Activated T-helper 2 cell treated with anti-CD3 and anti-CD28 coated beads, Interferon-gamma antibody, Interleukin-2, Interleukin-4, amounts not matched to agents 10 μg/mL and 5 μg/mL and 100 μg/mL, durations not matched to agents 14 hours and 24 hours and 36 hours (primary cell): ENCODE measurements at places on chromosomes 4 and X. TPM values are rescaled to one million over a fixed set of nuclear protein-coding genes. Genes with fewer than 3 reads are reported as not detected.

DNA sequence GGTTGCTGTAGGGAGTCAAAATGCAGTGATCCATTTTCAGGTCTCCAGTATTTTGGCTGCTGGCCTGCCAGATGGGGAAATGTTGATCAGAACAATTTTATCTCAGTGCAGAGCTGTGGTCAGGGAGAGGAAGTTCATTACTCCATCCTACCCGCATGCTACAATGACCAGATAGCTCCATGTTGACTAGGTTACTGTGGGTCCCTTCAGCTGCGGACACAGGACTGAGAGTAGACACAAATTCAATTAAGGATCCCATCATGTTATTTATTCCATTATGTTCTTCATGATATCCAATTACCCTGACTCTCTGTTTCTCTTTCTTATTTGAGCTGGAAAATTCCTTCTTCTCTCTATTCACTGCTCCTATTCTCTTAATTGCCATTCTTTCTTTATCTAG, 16.3 kb downstream of the SYNPO2 start:
- DNase-seq = no peak

The ALB gene
- not detected in 2 replicates for total RNA-seq

DNA sequence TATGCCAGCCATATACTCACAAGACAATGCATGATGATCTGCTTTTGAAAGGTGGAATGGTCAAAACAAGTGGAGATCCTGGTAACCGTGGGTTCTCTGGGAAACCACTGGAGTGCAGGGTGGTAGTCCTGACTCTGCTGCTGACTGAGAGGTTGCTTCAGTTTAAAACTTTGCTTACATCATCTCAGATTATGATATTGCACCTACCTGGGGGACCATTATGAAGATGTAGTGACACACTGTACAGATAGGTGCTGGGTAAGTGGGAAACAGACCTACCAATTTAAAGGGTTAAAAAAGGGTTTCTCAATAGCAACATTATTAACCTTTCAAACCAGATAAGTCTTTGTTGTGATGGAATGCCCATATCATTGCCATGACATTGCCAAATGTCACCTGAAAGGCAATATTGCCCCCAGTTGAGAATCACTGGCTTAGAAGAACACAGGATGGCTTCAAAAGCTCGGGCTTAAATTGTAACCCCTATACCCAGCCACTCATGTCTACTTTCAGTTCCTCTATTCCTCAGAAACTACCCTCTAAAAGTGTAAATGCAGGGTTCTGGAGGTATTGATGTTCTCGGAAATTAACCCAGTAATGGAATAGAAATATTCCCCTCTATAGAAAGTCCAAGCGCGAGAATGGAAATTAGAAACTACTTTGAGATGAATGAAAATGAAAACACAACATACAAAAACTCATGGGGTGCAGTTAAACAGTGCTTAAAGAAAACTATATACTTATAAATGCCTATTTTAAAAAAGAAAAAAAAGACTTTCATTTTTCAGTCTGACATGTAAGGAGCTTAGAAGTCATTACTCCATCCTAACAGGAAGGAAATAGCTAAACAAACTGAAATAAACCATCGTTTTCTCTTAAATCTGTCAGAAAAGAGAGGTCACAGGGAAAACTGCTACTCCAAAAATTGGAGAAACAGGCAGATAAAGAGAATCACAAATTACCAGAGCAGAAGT, 65.8 kb downstream of the ARHGEF6 start:
- DNase-seq = no peak

DNA sequence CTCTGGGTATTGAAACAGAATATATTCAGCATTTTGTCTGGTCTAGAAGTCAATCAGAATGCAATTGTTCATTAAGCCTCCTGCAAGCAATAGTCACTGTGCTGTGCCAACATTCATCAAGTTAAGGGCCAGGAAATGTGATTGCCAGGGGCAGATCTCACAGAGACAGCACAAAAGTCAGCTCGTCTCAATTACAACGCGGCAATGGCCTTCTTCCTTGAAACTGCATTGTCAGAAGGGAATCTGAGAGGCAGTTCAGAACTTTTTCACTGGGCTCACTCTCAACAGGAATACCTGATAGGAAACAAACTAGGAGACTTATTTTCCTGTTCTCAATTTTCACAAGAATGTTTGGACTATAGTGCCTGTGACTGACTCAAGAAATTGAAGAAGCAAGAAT, 131.1 kb upstream of the NR3C2 start:
- DNase-seq = no peak

GRCh38 chr4:38866973-38867477, 581 bp upstream of the FAM114A1 start:
- DNase-seq = no peak

GRCh38 chrX:31423609-31424189, 351.9 kb upstream of the FTHL17 start:
- DNase-seq = no peak

- DNase-seq = no peak
These were observed 2062.0 kb downstream of the ARAP2 start for GRCh38 chr4:34182306-34182705.

DNA sequence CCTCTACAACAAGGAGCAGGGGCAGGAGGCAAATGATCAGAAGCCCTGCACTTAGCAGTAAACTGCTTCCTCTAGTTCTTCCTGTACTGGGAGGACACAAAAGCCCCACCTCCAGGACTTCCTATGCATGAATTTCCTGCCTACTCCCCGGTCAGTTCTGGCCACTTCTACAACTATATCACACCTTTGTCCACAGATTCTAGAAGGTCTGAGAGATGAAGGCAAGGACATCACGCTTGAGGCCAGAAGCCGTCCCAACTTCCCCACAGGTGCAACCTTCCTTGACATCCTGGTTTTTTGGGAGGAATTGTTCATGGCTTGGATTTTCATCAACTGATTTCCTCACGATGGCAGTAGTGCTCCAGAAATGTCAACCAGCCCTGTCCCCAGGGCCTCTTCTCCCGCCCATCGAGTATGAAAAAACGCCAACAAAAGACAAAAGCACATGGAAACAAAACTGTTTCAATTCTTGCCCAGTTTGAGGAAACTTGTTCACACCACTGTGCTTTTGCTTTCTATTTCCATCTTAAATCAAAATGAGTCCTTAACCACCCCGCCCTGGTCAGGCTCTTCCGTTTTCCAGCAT, 206.5 kb upstream of the STK26 start:
- DNase-seq = peak; percentile 45

GRCh38 chrX:21528076-21528475, 130.1 kb downstream of the KLHL34 start:
- DNase-seq = no peak

The MAD2L1 gene
- 68.7 and 70.8 TPM in 2 replicates for total RNA-seq
